ENCODE measurements at places on chromosomes 6 and 20.

DNA sequence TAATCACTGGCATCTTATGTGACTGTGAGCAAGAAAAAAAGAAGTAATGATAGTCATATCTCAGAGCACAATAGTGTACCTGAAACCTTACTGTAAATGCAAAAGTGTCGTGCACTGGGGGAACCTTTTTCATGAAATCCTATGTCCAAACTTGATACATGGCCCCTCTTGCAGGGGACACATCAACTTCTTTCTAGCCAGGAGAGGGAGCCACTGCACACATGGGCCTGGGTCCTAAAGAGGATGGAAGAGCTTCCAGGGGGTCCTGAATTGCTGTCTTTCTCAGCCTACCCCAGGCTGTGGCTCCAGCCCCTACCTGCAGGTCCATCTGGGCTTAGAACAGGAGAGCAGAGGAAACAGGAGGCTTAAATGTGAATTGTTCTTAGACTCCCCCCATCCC lies 165.7 kb downstream of the SOD2 start:
- DNase-seq: no peak

- DNase-seq: no peak
Measured at GRCh38 chr6:156994215-156995076, 217.3 kb downstream of the ARID1B start.

GRCh38 chr6:45438151-45438550 lies 60.4 kb upstream of the SUPT3H start:
- DNase-seq: no peak

DNA sequence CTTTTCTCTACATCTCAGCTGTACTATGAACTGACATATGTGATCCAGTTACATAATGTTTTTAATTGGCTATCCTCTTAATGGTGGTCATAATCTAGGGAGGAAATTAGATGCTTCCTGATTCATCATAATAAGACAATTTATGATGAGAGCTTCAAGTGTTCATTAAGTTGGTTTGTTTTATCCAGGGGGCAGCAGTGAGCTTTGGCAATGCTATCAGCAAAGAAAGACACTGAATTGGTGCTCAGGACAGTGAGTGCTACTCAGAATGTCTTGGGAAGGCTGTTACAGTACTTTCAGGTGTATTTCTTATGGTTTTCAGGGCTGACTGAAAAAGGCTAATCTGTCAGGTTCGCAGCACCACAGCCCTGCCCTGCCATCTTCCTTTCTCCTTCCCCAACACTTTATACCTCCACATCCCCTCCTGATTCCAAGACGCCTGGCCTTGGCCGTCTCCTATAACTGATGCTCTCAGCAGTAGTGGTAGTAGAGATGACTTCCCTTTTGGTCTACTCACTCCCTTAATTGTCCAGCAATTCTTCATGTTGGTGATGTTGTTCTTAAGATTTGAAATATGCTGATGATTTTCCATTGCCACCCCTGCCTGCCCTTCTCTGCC lies 67.0 kb upstream of the TNFAIP3 start:
- no peak for DNase-seq

DNA sequence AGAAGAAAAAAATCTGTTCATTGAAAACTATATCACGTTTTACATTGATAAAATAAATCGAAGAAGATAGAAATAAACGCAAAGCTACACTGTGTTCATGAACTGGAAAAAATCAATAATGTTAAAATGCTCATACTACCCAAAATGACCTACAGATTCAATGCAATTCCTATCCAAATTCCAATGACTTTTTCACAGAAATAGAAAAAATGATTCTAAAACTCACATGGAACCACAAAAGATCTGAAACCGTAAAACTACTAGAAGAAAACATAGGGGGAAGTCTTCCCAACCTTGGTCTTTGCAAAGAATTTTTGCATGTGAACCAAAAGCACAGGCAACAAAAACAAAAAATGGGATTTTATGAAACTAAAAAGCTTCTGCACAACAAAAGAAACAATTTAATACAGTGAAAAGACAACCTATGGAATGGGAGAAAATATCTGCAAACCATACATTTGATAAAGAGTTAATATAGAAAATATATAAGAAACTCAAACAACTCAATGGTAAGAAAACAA lies 33.9 kb upstream of the ULBP3 start:
- DNase-seq: no peak

- no peak for DNase-seq
Measured at GRCh38 chr20:418858-419365, 10.8 kb downstream of the RBCK1 start.

- no peak for DNase-seq
Measured at GRCh38 chr20:38271608-38272120, 11.1 kb upstream of the KIAA1755 start.

DNA sequence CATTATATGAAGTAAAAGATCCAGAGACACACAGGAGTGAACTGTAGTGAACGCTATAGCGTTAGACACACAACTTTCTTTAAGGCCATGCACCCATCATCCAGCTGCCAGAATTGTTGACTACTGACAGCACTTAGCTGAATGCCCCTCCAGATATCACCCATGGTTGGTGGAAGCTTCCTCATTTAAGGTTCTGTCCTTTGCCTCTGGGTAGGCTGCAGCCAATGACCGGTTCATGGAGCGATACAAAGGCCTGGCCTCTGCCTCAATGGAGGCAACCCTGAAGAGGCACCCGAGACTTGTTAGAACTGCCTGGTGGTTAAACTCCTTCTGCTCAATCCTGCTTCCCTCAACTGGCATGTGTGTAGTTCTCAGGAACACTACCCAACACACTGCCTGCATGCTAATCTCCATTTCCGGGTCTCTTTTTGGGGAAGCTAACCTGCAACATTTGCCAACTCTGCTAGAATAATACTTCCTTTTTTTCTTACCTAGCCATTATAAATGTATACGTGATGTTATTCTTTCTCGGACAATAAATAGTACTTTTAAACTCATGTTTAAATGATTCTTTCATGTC lies 49.8 kb upstream of the THEMIS start:
- DNase-seq: no peak

DNA sequence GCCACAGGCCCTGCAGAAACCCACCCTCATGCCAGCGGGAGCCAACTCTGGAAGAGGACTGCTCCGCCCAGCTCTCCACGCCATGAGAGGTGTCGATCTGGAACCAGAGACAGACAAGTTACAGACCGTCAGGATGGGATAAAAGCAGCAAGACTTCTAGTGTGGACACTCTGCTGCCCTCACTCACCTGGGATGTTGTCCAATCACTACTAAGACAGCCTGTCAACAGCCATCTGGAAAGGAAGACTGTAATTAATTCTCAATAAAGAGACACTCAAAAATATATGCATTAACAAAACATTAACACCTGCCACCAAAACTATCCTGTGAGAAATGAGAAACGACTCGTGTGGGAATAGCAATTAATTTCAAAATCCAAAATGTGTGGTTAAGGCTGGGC lies 28.3 kb downstream of the SLC2A4RG start:
- DNase-seq: no peak

DNA sequence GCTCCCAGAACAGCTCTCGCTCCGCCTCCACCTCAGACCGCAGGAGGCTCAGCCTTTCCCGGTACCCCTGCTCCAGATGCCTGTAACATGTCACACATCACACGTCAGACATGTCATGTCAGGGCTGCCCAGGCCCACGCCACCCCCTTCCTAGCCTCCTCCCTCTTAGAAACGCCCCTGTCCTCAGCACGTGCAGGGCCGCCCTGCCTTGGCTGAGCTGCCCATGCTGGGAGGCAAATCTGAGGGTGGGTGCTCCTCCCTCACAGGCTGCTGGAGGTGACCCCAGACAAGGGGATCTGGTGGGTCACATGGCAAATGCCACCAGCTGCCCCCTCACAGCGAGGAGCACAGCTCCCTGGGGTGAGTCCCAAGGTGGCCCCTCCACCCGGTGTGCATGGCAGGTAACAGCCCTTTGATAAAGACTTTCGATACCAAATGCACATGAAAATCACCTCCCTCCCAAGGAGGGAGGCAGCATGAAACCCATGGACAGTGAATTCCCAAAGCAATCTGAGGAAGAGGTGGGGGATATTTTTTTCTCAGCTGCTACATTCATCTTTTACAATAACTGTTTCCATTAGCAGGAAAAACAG lies 84.1 kb downstream of the GINS1 start:
- no peak for DNase-seq

GRCh38 chr6:35452183-35453090 lies at the start of gene FANCE:
Gene FANCE, plus strand, starts transcription at chr6:35452338. Its CDS starts 208 bp downstream, at chr6:35452546.
- peak; percentile 97 for DNase-seq

DNA sequence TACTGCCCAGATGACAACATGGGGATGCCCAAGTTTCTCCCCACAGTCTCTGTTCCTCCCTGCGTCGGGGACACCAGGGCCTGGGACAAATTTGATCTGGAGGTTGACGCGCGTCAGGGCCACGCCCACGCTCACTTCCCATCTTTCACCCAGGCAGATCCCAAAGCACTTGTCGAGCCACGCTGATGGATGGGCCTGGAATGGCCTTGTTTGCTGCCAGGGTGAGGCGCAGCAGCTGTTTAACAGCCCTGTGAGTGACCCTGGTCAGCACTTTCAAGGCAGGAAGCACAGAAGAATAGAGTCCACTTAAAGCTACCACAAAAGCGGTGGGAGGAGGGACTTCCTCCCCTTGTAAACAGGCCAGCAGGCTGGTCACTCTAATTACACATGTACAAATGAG lies 324.7 kb upstream of the JARID2 start:
- no peak for DNase-seq

DNA sequence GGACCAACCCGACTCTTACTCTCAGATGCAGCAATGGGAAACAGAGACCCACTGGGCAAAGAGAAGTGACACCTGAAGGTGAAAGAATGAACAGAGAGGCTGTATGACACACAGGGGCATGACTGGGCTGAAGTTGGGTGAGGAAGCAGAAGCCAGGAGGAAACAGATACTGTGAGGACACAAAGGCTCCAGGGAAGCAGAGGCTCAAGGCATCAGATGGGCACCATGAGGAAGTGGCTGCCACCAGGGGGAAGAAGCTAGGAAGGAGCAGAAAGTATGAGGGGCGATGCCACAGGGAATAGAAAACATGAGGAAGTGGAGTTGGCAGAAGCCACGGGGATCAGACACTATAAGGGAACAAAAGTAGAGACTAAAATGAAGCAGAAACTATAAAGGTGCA lies 30.9 kb upstream of the OCSTAMP start:
- DNase-seq: no peak

DNA sequence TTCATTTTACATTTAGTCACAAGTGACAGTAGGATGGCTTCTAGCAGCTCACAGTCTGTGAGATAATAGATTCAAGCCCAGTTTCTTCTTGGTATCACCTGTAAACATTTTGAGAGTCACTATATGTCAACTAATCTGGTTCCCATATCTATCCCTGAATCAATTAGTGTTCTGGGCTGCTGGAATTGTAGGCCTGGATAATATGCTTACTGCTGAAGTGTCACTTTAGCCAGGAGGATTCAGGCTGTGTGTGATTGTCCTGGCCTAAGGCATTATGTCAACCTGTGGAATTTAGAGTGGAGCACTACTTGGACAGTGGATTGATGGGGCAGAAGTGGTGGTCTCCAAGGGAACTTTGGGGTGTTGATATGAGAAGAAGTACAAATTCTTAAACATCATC lies 1071.8 kb upstream of the CITED2 start:
- no peak for DNase-seq

- DNase-seq: no peak
Measured at GRCh38 chr6:161161889-161162624, 111.8 kb downstream of the AGPAT4 start.

All from T-helper 2 cell treated with Interferon-gamma antibody and Interleukin-4, amounts not matched to agents 5 μg/mL and 100 μg/mL, for 36 hours (primary cell).